ENCODE measurements at places on chromosomes 5 and 9.

GRCh38 chr5:72160959-72161358 is 53.7 kb downstream of the MAP1B start:
- no peak for DNase-seq

GRCh38 chr9:122382901-122383850 is 12.4 kb downstream of the PTGS1 start:
- DNase-seq, result peak; percentile 25

- no peak for DNase-seq
Measured at GRCh38 chr9:115944166-115944948, 209.2 kb upstream of the PAPPA start.

- DNase-seq, result no peak
Measured at GRCh38 chr5:114952876-114953275, 216.8 kb downstream of the TRIM36 start.

DNA sequence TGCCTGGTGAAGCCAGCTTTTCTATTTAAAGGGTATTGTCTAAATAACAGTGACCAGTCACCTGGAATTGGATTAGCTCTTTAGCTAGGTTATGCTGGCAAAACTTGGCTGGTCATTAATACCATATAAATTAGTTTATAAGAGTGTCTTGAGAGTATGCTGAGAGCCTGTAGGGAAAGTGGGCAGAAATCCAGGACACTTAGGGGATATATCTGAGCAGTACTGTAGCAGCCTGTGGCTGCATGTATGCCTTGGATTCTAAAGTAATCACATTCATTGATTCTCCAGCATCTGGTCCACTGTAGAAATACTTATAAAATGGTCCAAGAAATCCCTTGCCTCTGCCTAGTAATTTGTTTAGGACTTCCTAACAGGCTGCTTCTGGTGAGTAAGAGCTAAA is 288.9 kb upstream of the DMAC1 start:
- no peak for DNase-seq

GRCh38 chr5:154199671-154200220 is 9.2 kb downstream of the GALNT10 start:
- no peak for DNase-seq

GRCh38 chr5:155342956-155343355 is 329.4 kb downstream of the KIF4B start:
- no peak for DNase-seq

GRCh38 chr9:131885144-131885609 is 145.3 kb upstream of the RAPGEF1 start:
- DNase-seq, result no peak

GRCh38 chr9:98688710-98689495 is 19.8 kb downstream of the GABBR2 start:
- DNase-seq, result no peak

DNA sequence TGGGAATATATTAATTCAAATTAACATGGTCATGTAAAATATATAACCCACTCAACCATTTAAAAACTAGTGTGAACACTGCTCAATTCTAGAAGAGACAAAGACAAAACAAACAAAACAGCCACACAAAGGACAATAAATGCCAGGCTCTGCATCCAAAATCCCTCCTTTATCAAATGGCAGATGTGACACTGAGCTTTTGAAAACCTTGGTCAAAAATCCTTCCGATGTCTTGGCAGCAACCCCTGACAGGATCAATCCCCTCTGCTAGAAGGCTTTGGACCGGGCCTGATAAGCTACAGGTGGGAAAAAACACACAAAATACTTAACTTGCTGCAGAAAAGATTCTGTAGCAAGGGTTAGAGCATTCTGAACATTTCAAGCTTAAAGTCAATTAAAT is 61.5 kb downstream of the ZFR start:
- no peak for DNase-seq

DNA sequence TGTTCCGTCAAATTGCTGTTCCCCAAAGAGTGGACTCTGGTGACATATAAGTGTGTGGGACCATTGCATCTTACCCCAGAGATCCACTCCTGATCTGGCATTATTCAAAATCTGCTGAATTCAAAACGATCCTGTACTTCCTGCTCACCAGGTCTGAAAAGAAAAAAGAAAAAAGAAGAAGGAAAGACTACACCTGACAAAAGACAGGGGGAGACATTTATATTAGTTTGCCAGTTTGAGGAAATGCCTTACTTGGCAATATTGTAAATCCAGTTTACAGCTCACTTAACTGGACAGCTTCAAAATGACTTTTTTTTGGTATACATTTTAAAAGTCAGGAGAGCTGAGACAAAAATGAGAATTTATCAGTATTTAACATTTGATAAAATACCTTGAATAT is 15.0 kb upstream of the GRHPR start:
- no peak for DNase-seq

DNA sequence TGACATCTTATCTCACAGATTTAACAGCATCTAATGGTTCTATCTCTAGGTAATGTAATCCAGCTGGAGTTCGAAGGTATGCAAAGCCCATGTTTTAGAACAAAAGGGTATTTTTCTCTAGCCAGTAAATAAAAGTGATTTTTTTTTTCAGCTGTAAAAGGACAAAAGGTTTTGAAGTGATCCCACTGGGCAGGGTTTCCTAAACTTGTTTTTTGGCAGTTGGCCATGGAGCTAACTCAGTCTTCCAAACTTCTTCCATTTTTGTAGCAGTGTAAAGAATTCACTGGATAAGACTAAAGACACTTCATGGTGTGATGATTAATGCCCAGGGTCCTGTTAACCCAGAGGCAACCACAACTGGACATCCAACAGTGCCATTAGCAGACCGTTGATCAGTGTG is 63.8 kb downstream of the TMEM252 start:
- DNase-seq, result no peak

- no peak for DNase-seq
Measured at GRCh38 chr5:15518786-15519185, 18.8 kb downstream of the FBXL7 start.

GRCh38 chr9:109499631-109500410 is 1.7 kb upstream of the PTPN3 start:
- DNase-seq, result no peak

- DNase-seq, result no peak
Measured at GRCh38 chr5:173707392-173707791, 90.9 kb upstream of the BOD1 start.

DNA sequence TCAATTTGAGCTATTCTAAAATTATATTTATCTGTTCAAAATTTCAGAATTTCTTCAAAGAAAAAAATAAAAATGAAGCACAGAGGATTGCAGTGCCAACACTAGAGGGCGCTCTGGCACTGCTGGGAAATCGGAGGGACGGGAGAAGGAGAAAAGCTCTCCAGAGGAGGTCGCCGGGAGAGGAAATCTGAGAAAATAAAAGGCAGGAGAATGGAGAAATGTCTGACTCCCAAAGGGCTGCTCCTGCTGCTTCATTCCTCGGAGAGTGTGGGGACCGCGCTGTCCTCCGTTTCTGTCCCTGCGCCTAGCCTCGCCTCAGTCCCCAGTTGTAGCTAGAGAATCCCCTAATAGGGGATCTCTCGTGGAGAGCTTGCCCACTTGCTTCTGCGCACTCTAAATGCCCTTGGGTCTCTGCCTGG is 40.0 kb upstream of the ARSB start:
- peak; percentile 86 for DNase-seq
